ENCODE measurements at places on chromosomes 7 and 10.

- ATAC-seq = no peak
Measured at GRCh38 chr7:148973256-148973655, 55.0 kb downstream of the PDIA4 start.

GRCh38 chr7:89857767-89858166, 296.5 kb upstream of the STEAP1 start:
- ATAC-seq = no peak

DNA sequence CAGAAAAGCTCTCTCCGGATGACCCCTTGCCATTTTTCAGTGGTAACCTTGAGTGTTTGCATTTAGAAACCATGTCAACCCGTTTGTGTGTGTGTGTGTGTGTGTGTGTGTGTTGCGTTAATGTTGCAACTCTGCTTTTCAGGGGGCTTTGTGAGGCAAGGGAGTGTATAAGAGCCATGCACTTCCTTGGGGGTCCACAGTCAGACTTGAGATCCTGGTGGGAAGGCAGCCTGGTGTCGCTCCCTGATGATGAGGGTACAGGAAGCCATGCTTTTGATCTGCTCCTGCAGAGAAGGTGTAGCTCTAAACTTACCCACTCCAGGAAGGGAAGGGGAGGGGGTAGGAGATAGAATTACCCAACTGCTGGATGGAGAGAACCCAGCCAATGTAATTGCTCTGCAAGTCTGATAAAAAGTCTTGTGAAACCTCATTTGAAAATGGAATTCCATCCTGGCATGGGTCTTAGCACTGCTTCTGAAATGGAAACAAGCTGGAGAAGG, 10.7 kb downstream of the GRK5 start:
- no peak for ATAC-seq

DNA sequence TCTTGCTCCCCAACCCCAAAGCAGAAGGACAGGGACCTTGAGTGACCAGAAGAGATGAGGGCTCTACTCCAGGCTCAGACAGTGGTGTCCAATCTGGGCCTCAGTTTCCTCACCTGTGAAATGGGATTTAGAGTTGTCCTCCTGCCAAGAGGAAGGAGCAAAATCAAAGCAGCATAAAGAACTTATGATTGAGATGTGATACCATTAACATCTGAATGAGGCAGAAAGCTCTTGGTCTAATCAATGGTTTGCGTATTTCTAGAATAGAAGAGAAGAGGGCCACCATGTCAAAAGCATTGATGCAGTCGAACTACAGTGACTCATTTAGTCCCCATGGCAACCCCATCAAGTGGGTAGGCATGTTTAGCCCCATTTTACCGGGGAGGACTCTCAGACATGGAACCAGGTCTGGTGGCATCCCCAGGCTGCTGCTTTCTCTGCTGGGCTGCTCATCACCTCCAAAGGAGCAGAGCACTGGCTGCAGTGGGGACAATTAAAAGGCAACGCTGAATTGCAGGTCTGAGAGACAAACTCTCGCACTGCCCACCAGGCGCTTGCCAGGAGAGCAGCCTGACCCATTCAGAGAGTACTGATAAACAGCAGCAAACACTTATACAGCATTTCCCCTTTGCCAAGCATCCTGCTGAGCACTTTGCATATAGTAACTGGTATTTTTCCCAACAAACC, 175.9 kb downstream of the NEURL1 start:
- ATAC-seq = no peak

GRCh38 chr10:3393958-3394357, 221.4 kb upstream of the PITRM1 start:
- ATAC-seq = no peak

- ATAC-seq = peak; percentile 68
Measured at GRCh38 chr7:140059273-140060242, 3.2 kb downstream of the PARP12 start.

DNA sequence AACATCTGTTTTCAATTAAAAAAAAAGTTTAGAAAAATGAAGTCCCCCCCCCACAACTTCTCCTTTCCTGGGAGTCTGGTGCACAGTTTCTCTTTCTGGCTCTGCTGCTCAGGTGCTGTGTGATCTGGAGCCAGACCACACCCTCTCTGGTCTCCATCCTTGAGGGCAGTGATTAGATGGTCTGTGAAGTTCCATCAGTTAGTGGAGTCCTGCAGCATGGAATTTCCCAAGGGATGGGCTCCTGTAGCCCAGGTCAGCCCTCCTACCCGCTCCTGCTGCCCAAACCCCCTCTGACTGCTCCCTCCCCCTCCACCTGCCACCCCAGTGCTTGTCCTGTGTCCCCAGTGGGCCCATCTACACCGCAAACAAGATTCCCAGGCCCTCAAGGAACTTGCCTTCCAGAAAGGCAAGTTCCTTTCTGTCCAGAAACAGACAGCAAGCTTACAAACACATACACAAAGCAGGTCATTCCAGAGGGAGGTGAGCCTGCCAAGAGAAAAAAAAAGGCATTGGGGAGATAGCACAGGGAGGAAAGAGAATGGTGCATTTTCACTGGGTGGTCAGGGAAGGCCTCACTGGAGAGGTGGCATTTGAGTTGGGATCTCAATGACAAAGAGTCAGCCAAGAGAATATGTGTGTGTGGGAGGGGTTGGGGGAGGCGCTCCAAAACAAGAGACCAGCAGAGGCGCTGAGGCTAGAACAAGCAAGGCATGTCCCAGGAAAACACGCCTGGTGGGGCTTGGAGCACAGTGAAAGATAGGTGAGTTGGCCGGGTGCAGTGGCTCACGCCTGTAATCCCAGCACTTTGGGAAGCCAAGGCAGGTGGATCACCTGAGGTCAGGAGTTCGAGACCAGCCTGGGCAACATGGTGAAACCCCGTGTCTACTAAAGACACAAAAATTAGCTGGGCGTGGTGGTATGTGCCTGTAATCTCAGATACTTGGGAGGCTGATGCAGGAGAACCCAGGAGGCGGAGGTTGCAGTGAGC, 49.5 kb upstream of the SLC29A3 start:
- peak; percentile 19 for ATAC-seq

Data from SK-N-SH treated with all-trans-retinoic acid at 6 μM for 48 hours (cell line).